ENCODE measurements at places on chromosomes 4 and X.

DNA sequence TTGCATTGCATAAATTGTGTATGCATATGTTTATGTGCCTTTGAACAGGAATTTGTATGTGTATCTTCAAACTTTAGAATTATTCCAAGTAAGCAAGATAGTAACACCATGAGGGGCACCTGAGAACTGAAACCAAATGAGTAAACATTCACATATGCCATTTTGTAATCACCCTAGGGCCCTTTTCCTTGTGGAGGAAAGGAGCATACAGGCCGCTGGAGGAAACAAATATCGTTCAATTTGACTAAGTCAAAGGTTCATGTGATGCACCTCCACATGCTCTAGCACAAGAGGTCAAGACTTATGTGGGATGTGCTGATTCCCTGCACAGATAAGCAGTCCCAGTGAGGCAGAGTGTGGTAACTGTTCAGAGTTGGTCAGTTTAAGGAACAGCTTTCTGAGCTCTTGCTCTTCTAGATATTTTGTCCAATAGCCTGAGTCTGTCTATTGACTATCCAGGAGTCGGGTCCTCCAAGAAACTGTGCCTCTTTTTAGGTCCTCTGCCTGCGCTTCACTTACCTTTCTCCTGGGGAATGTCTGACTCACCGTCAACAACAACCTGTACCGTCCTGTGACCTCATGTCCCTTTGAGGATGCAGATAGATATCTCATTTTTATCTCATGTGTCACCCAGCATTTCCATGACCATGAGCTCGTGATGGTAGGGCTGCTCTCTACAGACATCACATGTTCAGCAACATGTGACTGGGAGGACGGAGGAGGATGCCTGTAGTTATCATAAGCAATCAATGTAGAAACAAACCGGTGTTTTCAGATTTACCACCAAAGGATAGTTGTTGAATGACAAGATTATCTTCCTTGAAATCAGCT, 196.9 kb downstream of the NWD2 start:
- DNase-seq = no peak

DNA sequence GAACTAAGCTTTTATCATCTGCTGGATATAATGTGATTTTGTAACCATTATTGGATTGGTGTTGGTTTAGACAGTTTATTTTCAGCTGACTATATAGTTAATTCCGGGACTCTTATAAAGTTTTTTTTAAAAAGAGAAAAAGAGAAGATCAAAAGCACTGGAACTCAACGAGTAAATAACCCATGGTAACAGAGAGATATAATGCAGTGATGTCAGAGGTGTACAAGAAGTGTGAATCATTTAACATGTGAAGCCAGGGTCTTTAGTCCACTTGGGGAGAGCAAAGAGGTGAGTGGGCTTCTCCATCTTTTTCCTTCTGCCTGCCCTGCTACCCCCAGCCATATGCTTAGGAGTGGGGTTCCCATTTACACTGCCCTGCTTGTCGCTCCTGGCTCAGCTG, 3.2 kb downstream of the TMEM165 start:
- DNase-seq = no peak

- no peak for DNase-seq
These were observed 110.6 kb upstream of the PNPLA4 start for GRCh38 chrX:8037593-8038348.

DNA sequence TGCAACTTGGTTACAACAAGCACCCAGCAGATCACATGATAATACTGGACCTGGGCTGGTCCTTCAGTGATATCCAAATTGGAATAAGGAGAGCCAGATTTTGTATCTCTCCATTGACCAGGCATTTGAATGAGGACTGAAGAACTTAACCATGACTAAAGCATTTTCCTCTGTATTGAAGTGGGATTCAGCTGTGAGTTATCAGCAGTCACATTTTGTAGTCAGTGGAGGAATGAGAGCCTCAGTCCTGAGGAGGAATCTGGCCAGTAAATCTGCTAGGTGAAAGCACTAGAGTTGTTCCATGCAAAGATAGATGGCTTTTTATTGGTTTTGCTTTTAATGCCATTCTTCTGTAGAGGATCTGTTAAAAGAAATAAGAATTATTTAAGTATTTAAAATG, 1506.0 kb downstream of the PCDH7 start:
- DNase-seq = no peak

- DNase-seq = no peak
These were observed 7.4 kb upstream of the HPRT1 start for GRCh38 chrX:134452596-134452995.

Data from EH (cell line).